Smooth muscle cell of the pulmonary artery (primary cell): ENCODE measurements at places on chromosomes 3 and 15. TPM values are rescaled to one million over a fixed set of nuclear protein-coding genes. Genes with fewer than 3 reads are reported as not detected.

Gene PLA2G4F
- not detected in 2 replicates for total RNA-seq

Gene SENP5
- 42.7 and 44.0 TPM in 2 replicates for total RNA-seq

Gene MST1R
- total RNA-seq: 0.79 and 1.4 TPM in 2 replicates

Gene FES
- 17.4 and 23.2 TPM in 2 replicates for total RNA-seq

Gene POPDC2
- total RNA-seq: 0.23 and 0.33 TPM in 2 replicates

Gene NECTIN3
- 31.5 and 46.2 TPM in 2 replicates for total RNA-seq
